Vagina (tissue), 2 donors: ENCODE measurements at places on chromosomes 5 and 9.

GRCh38 chr9:21982861-21983560, 11.2 kb downstream of the CDKN2A start:
- DNase-seq: no peak

DNA sequence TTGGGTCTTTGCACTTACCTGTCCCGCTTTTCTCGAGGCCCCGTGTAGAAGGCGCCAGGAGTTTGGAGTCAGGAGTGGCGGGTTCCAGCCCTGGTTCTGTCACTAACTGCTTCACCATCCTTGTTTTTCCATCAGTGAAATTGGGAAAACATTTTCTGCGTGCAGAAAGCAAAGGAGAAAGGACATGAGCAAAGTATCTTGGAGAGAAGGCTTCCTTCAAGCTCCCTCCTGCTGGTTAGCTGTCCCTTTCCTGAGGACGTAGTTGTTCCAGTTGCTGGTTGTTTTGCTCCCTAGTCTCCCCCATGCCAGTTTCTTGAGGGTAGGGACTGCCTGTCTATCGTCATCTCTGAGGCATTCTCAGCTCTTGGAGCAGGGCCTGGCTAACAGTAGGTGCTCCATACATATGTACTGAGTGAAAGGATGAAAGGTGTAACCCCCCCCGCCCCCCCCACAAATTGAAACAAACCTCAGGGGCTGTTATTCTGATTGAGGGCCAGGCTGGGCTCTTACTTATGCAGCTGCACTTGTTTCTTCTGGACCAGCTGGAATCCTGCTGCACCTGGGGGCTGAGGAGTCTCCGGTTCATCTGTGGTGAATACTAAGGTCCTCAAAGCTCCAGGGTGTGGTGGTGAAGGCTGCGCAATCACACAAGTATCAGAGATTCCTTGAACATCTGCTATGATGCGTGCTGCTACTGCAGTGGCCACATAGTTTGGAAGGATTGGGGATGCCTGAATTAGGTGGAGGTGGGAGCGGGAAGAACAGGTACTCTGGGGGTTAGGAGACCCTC, 1.0 kb downstream of the SMIM3 start:
- DNase-seq: no peak

- no peak for DNase-seq
These were observed 6.9 kb upstream of the GRPEL2 start for GRCh38 chr5:149338364-149338763.

- no peak for DNase-seq
These were observed 161.6 kb downstream of the ASTN2 start for GRCh38 chr9:117253261-117253660.

GRCh38 chr9:69857131-69857530, 36.5 kb downstream of the CFAP95 start:
- no peak for DNase-seq

DNA sequence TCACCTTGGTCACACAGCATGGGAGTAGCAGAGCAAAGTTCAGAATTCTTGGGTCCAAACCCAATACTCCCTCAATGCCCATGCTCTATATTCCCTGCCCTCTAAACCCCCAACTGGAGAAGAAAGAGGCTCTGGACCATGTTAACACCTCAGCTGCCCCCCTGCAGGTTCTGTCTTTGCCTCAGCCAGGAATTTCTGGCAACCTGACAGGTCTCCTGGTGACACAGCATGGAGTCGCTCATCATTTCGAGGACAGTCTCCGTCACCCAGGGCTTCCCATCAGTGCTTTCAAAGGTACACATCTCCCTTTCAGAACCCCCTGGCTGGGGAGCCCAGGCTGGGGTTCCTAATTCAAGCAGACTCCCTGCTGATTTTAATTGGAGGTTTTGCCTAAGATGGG, 189.5 kb downstream of the BRINP1 start:
- no peak for DNase-seq

GRCh38 chr5:10467281-10468198, 25.9 kb downstream of the ROPN1L start:
- DNase-seq: no peak

DNA sequence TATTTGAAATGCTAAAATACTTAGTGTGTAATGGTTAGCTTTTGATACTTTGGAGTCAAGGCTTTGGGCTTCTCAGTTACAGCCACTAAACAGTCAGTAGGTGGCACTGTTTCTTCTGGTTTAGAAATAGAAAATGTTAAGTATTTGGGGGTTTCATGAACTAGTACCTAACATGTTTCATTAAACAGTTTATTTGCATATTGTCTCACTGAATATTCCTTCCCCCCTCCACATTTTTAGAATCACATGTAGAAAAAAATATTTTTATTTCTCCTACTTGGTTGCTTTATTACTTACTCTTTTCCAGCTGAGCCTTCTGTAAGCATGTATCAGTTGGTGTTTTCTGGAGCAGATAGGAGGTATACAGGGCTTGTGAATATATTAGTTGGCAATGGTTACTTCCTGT, 48.0 kb downstream of the IPO11 start:
- no peak for DNase-seq

GRCh38 chr5:54295651-54296276, 14.6 kb downstream of the ARL15 start:
- DNase-seq: no peak

DNA sequence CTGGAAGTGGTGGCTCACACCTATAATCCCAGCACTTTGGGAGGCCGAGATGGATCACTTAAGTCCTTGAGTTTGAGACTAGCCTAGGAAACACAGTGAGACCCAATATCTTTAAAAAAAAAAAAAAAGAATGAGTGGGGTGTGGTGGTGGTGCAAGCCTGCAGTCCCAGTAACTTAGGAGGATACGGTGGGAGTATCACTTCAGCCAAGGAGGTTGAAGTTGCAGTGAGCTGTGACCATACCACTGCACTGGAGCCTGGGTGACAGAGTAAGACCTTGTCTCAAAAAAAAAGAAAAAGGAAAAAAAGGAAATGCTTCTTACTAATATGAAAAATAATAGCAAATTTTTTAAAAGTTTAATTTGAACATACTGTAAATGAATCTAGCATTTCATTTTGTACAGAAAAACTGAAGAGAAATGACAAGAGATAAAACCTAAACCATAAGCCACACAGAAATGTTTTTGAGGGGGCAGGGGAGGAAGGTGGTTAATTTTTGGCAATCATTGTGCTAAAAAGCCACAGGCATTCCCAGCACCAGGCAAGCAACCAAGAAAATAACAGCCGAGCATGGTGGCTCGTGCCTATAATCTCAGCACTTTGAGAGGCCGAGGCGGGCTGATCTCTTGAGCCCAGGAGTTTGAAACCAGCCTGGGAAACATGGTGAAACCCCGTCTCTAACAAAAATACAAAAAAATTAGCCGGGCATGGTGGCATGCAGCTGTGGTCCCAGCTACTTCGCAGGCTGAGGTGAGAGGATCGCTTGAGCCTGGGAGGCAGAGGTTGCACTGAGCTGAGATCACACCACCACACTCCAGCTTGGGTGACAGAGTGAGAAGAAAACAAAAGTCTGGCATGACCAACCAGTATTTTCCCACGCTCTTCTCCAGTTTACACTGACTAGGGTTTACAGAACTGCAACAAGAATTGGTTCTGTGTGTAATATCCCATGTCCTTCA, 114.5 kb upstream of the NR5A1 start:
- DNase-seq: no peak

- DNase-seq: no peak
These were observed 155.6 kb upstream of the ZNF618 start for GRCh38 chr9:113720495-113720894.

DNA sequence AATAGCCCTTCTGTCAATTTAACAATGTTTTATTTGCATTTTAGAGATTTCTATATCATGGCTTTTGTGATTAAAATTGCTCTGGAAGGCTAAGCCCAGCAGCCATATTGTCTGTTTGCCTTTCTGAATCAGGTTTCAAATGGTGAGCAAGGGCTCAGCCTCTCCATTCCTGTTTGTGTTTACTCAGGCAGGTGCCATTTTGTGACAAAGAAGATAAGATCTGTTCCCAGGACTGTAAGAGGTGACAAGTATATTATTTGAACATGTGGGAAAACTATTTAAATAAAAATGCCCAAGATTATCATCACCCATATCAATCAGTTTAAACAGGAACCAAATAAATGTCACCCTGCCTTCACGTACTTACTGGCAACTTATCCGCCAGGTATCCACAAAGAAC, 641.3 kb upstream of the KLF4 start:
- DNase-seq: no peak

DNA sequence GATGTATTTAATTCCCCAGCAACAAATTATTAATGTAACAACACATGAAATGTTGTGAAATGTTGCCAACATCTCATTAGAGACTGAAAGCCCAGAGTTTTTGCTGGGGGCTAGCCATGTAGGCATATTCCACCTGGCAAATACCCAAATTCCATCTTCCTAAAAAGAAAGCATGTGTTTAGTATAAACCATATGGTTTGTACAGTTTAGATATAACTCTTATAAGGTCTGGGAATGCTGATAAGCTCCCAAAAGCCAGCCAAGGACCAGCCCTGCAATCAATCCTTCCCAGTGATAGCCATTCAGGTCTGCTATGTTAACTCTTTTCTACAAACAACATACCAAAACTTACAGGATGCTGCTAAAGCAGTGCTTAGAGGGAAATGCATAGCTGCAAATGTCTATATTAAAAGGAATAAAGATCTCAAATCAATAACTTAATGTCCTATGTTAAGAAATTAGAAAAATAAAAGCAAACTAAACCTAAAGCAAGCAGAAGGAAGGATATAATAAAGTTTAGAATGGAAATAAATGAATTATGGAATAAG, 158.9 kb downstream of the AUH start:
- DNase-seq: no peak

DNA sequence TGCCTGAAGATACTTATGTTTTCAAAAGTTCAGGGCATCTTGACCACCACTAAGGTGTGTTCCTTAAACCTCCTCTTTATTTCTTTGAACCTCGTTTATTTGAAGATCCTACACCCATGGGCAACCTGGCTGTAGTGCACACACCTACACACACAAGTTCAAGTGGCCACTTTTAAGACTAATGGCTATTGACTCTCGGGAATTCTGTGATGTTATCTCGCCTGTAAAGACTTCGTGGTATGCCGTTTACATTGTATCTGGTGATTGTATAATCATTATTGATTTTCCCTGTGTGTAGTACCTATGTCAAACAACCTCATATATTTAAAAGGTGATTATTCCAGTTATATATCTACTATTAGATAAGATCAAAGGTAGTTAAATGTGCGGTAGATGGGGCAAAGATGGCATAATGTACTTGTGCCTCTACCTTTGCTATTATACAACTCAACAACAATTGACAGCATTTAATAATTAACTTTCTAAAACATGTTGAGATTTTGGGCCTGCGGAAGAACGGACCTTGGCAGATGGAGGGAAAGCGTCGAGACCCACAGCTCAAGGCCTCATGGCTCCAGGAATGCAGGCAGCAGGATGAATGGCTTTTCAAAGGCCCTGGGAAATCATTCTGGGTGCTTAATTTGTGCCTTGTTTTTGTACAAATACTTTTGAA, 51.4 kb upstream of the IRX2 start:
- no peak for DNase-seq

- no peak for DNase-seq
These were observed 21.6 kb downstream of the HMGXB3 start for GRCh38 chr5:150022158-150022531.

DNA sequence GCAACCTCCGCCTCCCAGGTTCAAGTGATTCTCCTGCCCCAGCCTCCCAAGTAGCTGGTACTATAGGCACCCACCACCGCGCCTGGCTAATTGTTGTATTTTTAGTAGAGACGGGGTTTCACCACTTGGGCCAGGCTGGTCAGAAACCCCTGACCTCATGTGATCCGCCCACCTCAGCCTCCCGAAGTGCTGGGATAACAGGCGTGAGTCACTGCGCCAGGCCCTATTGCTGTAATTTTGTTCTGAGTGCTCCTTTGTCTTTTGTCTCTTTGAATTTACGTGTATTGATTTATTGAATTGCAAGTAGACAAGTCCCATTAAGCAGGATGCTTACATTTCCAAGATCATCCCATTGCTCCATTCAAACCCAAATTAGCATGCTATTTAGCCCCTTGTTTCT, 186.7 kb downstream of the MSX2 start:
- DNase-seq: no peak

- no peak for DNase-seq
These were observed 284.5 kb downstream of the ZNF608 start for GRCh38 chr5:124461941-124462340.

GRCh38 chr5:164224772-164225171, 719.4 kb downstream of the MAT2B start:
- DNase-seq: no peak

- DNase-seq: no peak
These were observed 464.7 kb upstream of the COX7C start for GRCh38 chr5:86152988-86153560.

- DNase-seq: peak; percentile 61
These were observed 606.2 kb downstream of the PDE4D start for GRCh38 chr5:59287361-59287760.

- peak; percentile 64 for DNase-seq
These were observed 43.6 kb upstream of the NEK6 start for GRCh38 chr9:124214116-124214515.

GRCh38 chr5:109452661-109453060, 42.9 kb upstream of the PJA2 start:
- DNase-seq: no peak

- DNase-seq: no peak
These were observed 53.0 kb downstream of the ACTBL2 start for GRCh38 chr5:57429513-57430120.

GRCh38 chr9:8424786-8425410, 625.3 kb upstream of the DMAC1 start:
- DNase-seq: no peak

DNA sequence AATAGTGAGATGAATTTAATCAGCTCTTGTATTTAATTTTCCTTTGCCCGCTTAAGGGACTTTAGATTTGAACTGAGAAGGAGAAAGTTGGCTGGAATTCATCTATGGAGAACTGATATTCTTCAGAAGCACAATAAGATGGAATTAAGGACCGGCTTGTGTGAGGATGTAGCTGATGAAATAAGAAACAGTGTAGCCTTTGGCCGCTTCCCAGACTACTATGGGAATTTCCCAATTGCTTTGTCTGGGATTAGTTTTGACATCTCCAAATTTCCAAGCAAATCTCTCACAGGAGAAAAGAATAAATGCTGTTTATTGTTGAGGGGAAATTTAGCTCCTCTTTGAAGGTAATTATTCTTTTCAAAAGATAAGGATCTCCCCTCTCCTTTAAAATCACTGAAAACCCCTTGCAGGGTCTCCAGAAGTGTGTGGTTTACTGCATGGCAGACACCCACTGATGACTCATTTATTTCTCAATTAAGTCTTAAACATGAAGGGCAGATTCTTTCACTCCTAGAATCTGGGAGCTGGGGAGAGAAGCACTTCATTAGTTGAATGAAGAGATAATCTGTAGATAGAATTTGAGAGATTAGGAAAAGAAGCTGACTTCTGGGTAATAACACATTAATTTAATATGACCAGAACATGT, 606.5 kb upstream of the ADAMTS16 start:
- DNase-seq: no peak
